ENCODE measurements at places on chromosomes 3 and 15.

DNA sequence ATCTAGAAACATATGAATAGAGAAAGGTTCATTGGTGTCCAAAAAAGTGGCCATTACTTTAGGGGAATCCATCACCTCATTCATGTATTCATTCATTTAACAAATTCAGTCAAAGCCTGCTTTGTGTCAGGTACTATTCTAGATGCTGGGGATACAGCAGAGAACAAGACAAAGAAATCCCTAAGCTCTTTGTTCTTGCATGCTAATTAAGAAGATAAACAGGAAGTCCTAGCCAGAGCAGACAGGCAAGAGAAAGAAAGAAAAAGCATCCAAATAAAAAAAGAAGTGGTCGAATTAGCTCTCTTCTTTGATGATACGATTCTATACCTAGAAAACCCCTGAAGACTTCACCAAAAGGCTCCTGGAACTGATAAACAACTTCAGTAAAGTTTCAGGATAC lies 12.4 kb upstream of the ZMAT3 start:
- DNase-seq = no peak

DNA sequence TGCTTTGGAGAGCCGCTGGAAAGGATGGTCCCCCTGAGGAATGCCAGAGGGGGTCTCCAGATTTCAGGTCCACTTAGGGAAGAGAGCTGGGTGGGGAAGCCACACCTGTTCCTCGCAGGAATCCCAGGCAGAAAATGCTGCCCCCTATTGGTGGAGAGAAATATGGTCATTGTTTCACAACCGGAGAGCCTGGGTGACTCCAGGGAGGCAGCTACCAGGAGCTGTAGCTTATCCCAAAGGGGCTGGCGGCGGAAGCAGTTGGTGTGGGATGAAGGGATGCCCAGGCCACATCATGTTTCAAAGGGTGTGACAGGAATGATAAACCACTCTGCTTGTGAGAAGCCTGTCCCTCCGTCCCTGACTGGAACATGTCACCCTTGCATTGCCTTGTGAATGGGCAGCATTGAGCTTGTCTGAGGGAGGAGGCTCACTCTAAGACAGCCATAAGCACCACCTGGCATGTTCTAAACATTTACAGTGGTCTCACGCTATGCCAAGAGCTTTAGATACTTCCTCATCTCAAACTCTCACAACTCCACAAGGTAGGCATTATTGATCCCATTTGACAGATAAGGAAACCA lies 34.5 kb downstream of the POMGNT2 start:
- peak; percentile 54 for DNase-seq

- DNase-seq = no peak
Measured at GRCh38 chr15:48798319-48798718, 12.6 kb downstream of the CEP152 start.

DNA sequence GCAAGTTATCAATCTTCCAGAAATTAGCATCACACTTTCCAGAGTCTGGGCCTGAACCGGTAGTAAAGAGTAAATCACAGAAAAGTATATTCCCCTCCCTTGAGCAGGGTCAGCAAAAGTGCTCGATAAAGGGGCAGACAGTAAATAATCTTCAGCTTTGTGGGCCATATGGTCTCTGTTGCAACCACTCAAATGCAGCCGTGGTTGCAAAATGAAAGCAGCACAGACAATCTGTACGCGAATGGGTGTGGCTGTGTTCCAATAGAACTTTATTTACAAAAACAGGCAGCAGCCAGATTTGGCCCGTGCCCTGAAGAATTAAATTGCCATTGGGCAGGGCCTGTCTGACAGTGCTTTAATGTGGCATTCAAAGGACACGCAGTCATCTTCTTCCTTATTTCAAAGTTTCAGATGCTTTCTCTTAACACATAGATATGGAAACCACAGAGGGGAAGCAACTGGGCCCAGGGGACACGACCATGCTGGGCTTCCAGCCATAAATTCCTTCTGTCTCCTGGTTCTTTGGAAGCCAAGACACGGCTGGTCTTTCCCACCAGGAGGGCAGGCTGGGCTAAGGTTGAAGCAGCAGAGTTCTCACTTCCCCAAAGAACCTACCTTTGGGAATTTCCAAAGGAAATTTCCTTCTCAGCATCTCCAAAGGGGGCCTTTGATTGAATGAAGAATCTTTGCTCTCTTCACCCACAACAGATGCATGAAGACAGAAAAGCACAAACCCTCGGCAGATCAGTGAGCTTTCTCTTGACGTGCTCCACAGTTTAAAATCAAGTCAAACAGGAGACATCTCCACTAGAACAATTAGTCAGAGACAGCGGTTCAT lies 489.8 kb upstream of the PROK2 start:
- no peak for DNase-seq

DNA sequence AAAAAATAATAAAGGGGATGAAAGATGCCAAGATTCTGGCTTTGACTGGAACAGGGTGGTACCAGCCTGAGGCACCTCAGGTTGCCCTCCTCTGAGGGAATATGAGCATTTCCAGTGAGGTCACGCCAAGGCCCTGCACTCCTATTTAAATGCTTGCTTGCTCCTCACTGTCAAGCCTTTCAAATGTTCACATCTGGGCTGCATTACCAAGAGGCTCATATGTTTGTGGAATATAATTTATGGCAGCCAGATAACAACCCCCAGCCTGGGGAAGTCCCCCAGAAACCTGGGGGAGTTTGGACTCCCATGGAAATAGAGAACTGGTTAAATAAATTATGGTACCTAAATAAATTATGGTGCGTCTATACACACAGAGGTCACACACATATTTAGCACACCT lies 88.4 kb downstream of the FRMD4B start:
- no peak for DNase-seq
